ENCODE measurements at places on chromosomes 3 and 15.

DNA sequence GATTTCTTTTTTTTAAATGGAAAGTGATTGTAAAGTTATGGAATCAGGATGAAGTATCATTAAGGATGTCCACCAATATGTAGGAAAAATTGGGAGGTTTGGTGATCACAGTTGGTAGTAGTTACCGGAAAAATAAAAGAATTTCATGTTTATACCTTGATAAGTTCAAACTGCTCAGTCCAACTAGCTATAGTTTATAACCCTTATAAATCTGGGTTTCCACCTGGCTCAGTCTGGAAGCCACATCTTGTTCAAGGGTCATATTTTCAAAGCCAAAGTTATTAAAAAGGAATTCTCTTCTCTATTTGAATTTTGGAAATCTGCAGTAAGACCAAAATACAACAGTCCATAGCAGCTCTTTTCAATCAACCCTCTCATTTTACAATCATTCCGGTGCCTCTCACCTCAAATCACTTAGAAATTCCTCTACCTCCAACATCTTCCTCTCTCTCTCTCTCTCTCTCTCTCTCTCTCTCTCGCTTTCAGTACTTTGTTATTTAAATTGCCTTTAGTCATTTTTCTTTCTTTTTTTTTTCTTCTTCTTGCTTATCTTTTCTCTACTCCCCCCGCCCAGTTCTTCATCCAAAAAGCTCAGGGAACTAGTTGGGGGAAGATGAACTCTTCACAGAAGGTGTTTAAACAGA, 186.2 kb upstream of the TBC1D5 start:
- DNase-seq, result no peak

GRCh38 chr3:73580343-73580742, 44.4 kb downstream of the PDZRN3 start:
- no peak for DNase-seq

DNA sequence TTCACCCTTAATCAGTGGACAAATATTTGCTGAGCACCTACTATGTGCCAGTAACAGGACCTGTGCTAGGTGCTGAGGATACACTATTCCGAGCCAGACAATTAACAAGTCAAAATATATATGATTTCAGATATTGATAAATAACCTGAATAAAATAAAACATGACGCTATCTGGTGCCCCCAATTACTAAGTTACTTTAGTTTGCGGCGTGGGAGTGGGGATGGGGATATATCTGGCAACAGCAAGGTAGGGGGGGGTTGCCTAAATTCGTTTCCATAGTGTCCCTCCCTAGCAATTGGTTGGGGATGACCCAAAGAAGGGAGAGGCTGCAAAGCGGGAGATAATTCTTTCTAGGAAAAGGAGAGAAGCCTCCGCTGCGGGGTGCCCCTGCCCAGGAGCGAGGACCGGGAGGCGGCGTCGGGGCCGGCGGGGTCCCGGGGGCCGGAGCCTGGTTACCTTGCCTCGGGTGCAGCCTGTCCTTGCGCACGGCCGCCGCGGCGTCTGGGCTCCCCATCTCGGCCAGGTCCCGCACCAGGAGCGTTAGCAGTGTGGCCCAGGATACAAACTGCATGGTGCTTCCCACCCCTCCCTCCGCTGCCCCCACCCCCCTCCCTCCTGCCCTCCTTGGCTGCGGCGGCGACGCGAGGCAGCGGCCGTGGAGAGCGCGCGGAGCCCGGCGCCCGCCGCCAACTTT, 567 bp downstream of the ADAMTS9 start:
- no peak for DNase-seq

GRCh38 chr3:87313641-87314040, 37.3 kb upstream of the POU1F1 start:
- no peak for DNase-seq

- DNase-seq, result no peak
Measured at GRCh38 chr3:153343988-153344782, 182.2 kb downstream of the RAP2B start.

- DNase-seq, result no peak
Measured at GRCh38 chr3:121885386-121885785, 8.8 kb upstream of the SLC15A2 start.

- no peak for DNase-seq
Measured at GRCh38 chr3:16509721-16510619, 3.5 kb downstream of the RFTN1 start.

DNA sequence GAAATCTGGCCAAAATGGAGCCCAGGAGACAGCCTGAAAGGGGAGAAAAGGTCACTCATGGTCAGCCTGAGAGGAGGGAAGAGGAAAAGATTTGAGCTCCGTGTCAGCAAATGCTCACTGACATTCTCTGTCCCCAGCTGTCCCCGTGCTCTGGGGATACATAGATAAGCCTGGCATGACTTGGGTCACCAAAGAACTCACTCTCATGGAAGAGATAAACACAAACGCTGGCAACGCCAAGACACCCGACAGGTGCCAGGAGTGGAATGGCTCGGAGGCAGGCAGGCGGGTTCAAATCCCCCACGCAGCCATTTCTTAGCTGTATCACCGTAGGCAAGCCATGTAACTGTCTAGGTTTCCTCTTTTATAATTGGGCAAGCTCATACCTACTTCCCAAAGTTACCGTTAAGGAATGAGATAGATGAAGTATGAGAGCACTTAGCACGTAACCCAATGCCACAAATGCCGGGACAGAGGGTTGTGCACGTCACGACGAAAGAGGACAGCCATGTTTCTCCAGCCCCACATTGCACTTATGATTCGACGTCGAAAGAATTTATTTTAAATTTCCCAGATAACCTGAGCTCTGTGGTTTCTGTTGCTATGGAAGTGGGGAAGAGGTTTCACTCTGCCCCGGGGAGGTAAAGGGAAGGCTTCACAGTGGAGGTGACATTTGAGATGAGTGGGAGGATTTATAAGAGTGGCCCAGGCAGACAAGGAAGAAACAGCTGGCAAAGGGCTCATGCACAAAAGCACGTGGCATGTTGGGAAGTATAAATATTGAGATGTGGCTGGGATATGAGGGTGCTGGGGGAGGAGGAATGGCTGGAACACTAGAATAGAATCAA, 41.4 kb upstream of the TSEN2 start:
- DNase-seq, result no peak

DNA sequence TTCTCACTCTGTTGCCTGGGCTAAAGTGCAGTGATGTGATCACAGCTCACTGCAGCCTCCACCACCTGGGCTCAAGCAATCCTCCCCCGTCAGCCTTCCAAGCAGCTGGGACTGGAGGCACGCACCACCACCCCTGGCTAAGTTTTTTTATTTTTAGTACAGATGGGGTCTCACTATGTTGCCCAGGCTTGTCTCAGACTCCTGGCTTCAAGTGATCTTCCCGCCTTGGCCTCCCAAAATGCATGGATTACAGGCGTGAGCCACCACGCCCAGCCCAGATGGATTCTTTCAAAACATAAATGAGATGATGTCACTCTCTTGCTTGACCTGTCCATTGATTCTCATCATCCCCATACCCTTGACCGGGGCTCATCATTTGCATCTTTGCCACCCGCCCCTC, 72.6 kb upstream of the SLC6A6 start:
- no peak for DNase-seq

GRCh38 chr3:52834871-52835501, at the start of gene MUSTN1:
TSS of gene MUSTN1 (minus strand) at chr3:52835019. CDS start at chr3:52834948, 71 bp downstream.
- DNase-seq, result no peak

DNA sequence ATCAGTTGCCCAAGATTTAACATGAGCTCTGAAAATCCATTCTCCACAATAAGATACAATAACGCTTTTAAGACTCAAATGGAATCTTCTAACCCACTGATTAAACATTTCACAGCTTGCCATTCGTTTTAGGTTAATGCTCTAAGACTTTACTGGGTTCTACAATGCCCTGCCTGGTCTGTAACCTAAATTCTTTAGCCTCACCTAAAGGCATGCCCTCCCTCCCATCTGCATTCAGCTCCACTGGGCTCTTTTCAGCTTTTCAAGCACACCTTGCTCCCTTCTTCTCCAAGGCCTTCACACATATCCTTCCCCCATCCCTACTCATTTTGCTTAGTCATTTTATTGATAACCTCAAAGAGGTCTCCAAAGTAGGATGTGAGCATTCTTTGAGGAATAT, 290.9 kb downstream of the LSAMP start:
- no peak for DNase-seq

GRCh38 chr15:100781061-100781960, 98.3 kb upstream of the ALDH1A3 start:
- no peak for DNase-seq

- DNase-seq, result no peak
Measured at GRCh38 chr15:25774871-25775270, 88.3 kb downstream of the ATP10A start.

DNA sequence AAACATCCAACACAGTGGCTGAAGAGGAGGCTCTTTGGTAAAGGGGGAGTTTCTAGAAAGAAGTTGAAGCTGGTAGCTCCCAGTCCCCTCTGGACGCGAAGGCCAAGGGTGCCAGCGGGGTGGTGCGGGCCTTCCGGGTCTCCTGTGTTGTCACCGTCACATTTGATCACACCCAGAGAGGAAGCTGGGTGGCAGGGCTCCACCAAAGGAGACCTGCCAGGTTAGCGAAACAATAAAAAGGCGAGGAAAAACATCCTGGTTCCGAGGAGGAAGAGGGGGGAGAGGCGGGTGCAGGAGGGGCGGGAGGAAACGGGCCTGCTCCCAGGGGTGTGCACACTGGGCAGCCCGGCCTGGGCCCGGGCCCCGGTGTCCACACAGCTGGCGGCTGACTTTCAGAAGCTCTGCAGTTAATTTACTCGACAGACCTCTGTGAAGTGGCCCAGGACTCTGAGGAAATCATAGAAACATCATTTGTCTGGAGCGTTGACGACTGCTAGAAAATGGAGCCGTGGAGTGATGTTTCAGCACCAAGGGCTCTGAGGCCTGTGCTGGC, 12.1 kb downstream of the HEG1 start:
- DNase-seq, result no peak

DNA sequence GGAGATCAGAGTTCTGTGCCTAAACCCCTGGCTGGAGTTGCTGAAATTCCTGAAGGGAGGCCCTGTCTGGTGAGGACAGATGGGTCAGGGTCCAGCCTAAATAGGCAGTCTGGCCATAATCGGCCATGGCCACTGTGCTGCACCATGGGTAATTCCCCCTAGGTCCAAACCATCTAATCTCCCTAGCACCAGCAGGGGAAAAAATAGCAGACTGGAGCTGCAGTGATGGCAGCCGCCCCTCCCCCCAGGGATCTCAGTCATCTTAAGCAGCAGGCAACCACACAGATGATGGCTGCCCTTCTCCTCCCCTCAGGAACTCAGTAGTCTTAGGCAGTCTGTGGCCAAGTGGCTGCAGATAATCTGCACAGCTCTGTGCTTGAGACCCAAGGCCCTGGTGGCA, 68.4 kb upstream of the CD96 start:
- DNase-seq, result no peak

GRCh38 chr3:193656445-193656844, 63.4 kb downstream of the OPA1 start:
- no peak for DNase-seq

GRCh38 chr15:84883466-84883865, 996 bp upstream of the SLC28A1 start:
- no peak for DNase-seq

GRCh38 chr3:185270262-185270955, 16.6 kb upstream of the EHHADH start:
- DNase-seq, result no peak

DNA sequence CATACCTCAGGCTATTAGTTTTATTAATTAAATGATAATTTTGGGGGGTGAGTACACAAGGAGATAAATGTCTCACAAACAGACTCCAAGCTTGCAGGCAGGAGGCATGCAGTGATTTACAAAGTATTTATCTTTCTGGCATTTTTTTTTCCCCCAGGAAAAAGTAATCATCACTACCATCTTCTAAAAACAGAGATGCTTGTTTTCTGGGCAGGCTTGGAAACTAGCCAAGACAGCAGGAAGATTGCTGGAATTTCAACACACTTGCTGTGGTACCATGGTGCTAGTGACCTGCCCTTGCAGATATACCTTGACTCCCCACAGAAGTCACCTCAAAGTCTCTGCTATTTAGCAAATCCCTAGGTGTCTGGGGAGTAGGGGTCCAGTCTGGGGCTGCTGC, 732.8 kb upstream of the CFAP20DC start:
- no peak for DNase-seq

DNA sequence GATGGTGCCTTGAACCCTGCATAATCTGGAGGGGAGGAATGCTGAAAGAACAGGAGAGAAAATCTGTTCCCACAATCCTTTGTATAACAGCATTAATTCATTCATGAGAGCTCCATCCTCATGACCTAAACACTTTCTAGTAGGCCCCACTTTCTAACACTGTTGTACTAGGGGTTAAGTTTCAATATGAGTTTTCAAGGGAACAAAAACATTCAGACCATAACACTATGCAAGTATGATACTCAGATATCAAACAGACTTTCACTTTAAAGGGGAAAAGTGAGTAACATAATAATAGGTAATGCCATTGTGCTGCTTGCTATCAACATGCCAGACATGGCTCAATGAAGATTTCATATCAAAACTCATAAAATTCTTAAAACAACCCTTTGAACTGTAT, 32.4 kb upstream of the PLSCR2 start:
- DNase-seq, result no peak

DNA sequence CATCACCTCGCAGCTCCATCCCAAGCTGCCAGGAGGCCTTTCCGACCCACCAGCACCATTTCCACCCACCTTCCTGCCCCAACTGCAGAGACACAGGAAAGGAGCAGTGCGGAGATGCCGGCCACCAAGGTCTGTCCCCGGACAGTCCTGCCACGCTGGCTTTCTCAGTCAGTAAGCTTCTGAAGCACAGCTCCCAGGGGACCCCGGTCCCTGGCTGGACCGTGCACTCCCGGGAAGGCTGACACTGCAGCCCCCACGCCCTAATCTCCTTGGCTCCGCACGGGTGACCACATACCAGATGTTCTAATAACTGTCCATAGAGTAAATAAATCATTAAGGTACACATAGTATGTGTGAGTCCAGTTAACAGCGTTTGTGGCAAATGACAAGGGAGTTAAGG, 73.5 kb downstream of the VGLL4 start:
- DNase-seq, result no peak

DNA sequence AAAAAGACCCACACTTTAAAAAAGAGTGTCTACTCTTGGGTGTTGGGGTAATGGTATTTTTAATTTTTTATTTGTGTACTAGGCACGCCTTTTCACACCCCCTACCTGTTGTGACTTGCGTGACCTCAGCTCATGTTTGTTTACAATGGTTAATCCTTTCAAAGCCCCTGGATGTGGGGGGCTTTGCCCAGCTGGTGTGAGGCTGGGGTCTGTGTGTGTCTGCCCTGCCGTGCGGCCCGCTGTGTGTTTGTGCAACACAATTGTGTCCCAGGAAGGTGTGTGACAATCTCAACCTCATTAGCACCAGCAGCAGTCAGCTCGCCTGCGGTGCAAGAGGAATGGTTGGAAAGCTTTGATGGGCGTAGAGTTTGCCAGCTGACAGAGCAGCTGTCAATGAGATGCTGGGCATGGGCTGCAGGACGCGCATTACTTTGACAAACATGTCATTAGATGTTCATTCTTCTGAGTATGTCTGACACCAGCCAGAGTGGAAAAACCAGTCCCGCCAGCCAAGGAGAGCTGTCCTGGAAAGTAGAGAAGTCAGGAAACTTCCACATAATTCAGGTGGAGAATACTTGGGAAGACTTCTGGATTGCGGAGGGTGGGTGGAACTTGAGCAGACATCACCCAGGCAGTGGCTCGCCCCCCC, 9.6 kb downstream of the LRRK1 start:
- no peak for DNase-seq

- DNase-seq, result no peak
Measured at GRCh38 chr3:154180836-154181691, 59.9 kb downstream of the ARHGEF26 start.

GRCh38 chr15:65832549-65833364, 36.5 kb upstream of the RAB11A start:
- peak; percentile 96 for DNase-seq

Measured in Panc1 (cell line).